Lower lobe of right lung (tissue), 2 donors: ENCODE measurements at places on chromosomes 11 and 22.
A peak's percentile ranks its signal among the peaks of the same experiment; 100 is the strongest.

DNA sequence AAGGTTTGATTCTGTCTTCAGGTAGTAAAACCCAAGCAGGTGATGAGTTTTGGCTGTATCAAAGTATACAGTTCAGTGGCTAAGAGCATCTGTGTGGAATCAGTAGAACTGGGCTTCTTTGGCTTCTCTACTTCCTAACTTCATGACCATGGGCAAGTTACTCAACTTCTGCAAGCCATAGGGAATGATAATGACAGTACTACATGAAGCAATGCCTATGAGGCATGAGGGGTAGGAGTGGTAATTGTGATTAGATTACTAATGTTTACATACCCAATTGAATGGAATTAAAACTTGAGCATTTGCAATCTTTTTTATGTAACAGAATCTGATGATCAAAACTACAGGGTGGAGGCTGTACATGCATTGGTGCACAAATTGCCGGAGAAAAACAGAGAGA lies 164.3 kb downstream of the PGR start:
- no peak for DNase-seq

- no peak for DNase-seq
Observed at GRCh38 chr22:20615021-20615420, 107.6 kb downstream of the MED15 start.

- no peak for DNase-seq
Observed at GRCh38 chr11:128723531-128723930, 29.7 kb downstream of the FLI1 start.

GRCh38 chr11:119210050-119210449 lies 3.9 kb downstream of the CBL start:
- DNase-seq = no peak

GRCh38 chr22:50460938-50461337 lies 13.9 kb downstream of the SBF1 start:
- DNase-seq = peak; percentile 73

- DNase-seq = no peak
Observed at GRCh38 chr22:40112595-40112994, 65.1 kb upstream of the TNRC6B start.

GRCh38 chr11:96045622-96046456 lies 121.9 kb upstream of the MTMR2 start:
- no peak for DNase-seq

DNA sequence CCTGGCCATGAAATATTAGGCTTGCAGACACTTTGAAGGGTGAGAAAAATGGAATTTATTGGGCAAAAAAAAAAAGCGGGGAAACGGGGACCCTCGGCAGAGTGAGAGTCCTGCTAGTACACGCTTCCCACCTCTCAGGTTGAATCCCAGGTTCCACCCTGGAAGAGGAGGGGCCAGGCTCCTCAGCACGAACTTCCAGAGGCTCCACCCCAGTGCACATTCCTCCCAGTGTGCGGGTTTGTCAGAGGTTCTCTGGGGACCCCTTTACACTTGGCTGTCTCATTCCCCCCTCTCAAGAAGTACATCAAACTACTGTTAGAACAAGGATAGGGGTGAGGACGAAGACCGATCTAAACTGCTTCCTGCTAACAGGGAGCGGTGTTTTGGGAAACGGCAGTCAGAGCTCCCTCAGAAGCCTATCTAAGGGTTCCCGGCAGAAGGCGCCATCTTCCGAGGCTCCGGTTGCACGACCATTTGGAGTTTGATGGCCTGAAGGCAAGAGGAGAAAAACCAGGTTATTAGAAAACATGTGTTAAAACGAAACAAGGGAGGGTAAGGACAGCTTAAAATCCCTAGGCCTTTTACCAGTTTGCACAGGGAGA lies 27.5 kb downstream of the FOLR3 start:
- no peak for DNase-seq

- DNase-seq = peak; percentile 67
Observed at GRCh38 chr22:29202212-29203192, 3.2 kb upstream of the EMID1 start.

DNA sequence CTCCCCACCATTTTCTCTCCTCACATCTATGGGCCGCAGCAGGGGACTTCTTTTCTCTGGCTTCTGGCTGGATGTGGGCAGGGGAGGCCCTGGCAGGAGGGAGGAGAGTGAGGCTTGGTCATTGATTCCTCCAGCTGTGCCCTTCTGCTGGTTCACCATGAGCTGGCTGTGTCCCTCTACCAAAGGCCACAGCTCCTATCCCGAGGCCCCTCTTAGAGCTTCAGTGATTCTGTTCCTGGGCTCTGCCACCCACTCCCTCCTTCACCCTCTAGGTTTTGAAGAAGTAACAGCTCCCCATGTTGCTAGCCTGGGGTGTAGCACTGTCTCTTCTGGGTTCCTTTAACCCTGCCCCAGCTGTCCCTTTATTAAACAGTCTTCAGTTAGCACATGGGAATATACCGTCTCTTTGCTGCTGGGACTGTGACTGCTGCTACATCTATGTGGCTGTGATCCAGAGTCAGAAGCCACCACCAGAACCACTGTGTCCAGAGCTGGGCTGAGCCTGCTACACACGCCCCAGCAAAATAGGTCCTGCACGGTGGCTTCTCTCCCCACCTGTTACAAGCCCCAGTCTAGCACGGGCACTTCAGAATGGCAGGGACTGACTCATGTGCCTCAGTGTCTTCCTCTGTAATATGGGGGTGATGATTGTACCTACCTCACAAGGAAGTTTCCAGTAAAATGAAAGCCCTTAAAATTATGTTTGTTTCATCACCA lies 578 bp upstream of the PARVG start:
- no peak for DNase-seq

DNA sequence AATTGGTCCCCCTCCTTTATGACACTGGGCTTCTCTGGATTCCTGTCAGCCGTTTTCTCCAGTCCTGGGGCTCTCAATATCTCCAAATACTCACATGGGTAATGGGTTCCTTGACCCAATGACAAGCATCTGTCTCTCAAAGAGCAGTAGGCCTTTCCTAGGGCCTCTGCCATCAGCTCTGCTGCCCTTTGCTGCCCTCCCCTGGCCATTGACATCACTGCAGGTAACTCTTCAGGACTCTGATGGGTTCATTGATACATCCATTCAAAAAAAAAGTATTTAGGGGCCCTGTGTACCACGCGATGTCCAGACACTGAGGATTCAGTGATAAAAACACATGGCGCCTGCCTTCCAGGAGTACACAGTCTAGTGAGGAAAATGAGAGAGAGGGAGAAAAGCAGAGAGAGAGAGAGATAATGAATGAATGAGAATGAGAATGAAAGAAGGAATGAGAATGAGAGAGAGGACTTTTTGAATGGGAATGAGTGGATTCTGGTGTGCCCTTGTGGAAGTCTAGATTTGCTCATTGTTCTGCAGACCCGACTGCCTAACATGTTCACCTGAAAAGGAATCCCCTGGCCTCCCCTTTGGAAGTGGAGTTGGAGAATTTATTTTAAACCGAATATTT lies 42.6 kb upstream of the OLFML1 start:
- peak; percentile 73 for DNase-seq

- DNase-seq = peak; percentile 68
Observed at GRCh38 chr22:29702931-29703501, 16.8 kb upstream of the CABP7 start.
